Activated CD8-positive, alpha-beta memory T cell treated with anti-CD3 and anti-CD28 coated beads for 1 hour (primary cell): ENCODE measurements at places on chromosomes 7 and 10.

GRCh38 chr7:96349572-96349971 is 27.7 kb upstream of the SLC25A13 start:
- no peak for DNase-seq

GRCh38 chr10:33804584-33804983 is 470.1 kb upstream of the NRP1 start:
- DNase-seq, result no peak

- DNase-seq, result no peak
Measured at GRCh38 chr10:111080224-111080623, 3.4 kb downstream of the ADRA2A start.

DNA sequence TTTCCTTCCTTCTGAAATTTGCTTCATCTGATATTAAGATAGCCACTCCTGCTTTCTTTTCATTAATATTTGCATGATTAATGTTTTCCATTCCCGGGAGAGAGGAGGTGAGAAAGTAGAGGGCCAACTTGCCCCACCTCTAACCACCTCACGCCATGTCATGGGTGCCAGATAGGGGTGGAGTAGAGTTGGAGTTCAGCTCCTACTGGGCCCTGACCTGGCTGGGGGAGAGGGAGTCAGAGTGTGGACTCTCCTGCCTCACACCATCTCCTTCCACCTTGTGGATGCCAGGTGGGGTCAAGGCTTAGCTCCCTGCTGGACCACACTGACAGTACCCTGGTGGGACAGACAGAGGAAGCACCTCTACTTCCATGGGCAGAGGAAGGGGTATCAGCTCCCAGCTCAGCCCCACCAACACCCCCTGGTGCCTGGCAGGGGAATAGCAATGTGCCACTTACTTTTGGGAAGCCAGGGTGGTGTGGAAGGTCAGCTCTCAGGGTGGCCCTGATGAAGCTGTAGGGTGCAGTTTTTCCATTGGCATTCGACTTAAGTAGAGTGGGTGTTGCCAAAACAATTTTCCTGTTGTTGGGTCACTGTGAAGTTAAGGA is 28.0 kb downstream of the CHST12 start:
- no peak for DNase-seq

DNA sequence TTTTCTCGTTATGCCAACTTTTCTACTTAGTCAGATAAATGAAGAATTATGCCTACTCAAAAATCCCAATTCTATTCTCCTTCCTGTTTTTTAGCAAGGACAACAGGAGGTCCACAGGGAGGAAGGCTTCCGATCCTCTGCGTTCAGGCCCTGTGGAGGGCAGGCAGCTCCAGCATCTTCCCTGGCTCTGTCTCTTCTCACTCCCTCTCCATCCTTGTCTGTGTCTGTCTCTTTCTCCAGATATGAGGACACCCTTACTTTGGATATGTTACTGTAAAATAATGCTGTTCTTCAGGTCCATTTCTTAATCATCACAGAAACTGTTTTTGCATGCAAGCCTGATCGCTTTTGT is 166.6 kb downstream of the ELMO1 start:
- no peak for DNase-seq

DNA sequence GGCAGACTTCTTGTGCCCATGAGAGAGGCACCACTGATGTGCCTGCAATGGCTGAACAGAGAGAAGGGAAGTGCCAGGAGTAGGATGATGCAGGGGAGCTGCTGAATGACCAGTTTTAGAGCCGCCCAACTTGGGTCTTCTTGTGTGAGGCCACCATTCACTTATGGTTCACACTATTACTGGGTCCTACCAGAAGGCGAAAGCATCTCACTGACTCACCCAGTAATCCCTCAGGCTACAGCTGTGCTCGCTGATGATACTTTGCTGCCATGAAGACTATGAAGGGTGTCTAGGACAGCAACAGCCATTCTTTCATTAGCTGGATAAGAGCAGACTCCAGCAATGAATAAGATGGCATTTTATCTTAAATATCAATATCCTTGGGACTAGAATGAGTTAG is 47.6 kb downstream of the PLXNA4 start:
- no peak for DNase-seq

GRCh38 chr7:116527521-116527920 is 2.7 kb downstream of the CAV1 start:
- no peak for DNase-seq

- no peak for DNase-seq
Measured at GRCh38 chr10:53638006-53638405, 865.4 kb upstream of the MBL2 start.

- no peak for DNase-seq
Measured at GRCh38 chr7:98091061-98091460, 15.6 kb upstream of the LMTK2 start.

GRCh38 chr10:14048930-14049613 is 281.7 kb downstream of the FRMD4A start:
- DNase-seq, result no peak

DNA sequence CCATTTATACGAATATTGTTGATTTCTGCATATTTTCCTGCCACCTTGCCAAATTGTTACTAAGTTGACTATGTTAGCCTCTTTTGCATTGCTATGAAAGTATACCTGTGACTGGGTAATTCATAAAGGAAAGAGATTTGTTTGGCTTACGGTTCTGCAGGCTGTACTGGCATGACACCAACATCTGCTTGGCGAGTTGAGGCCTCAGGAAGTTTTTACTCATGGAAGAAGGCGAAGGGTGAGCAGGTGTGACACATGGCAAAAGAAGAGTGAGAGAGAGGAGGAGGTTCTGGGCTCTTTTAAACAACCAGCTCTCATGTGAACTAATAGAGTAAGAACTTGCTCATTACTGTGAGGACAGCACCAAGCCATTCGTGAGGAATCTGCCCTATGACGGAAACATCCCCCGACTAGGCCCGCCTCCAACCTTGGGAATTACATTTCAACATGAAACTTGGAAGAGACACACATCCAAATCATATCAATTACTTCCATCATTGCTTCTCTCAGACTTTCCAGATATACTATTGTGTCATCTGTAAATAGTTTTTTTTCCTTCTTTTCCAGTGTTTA is 8.4 kb downstream of the RALA start:
- no peak for DNase-seq
